Smooth muscle cell of the coronary artery (primary cell): ENCODE measurements at places on chromosomes 5 and 9. TPM values are rescaled to one million over a fixed set of nuclear protein-coding genes. Genes with fewer than 3 reads are reported as not detected.

The PCDHB10 gene
- 0.59 and 0.68 TPM in 2 replicates for total RNA-seq

The AK8 gene
- 0.15 and 0.23 TPM in 2 replicates for total RNA-seq

The SKIC3 gene
- total RNA-seq = 108 and 128 TPM in 2 replicates

The LCN15 gene
- total RNA-seq = not detected in 2 replicates

The CDKN2B gene
- 11.2 and 60.2 TPM in 2 replicates for total RNA-seq

The PCDHB15 gene
- 0.70 and 1.2 TPM in 2 replicates for total RNA-seq

The DBH gene
- not detected in 2 replicates for total RNA-seq
